Activated CD4-positive, alpha-beta T cell treated with anti-CD3 and anti-CD28 coated beads for 24 hours (primary cell): ENCODE measurements at places on chromosomes 6 and 20.

DNA sequence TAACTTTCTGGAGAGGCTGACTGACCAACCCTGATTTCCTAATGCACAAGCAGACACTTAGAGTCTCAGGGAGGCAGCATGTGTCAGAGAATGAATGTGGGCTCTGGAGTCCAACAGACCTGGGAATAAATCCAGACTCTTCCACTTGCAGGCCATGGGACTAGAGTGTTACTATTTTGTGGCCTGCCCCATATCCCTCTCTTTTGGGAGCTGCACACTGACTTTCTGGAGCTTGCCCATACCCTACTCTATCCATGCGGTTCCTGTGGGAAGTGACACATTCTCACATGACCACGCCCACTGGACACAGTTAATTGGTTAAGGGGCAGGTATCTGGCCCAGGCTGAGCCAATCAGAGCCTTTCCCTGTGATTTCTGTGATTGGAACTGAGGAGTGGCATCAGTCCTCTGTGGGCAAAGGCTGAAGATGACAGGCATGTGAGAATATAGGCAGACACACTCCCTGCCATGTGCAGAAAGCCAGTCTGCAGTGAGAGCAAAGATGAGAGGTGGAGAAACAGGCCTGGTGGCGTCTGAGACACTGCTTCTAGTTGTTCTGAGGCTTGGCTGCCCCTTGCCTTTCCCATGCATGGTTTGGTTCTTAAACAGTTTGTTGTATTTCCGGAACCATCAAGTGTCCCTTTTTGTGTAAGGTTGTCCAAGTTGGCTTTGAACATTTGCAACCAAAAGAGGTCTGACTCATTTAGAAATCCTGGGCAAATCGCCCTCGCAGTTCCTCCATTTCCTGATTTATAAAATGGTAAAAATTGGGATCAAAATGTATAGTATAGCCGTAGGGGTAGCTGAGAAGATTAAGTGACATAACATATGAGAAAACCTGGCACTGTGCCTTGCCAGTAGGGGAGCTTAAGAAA is 125.6 kb downstream of the CDC5L start:
- DNase-seq = no peak

DNA sequence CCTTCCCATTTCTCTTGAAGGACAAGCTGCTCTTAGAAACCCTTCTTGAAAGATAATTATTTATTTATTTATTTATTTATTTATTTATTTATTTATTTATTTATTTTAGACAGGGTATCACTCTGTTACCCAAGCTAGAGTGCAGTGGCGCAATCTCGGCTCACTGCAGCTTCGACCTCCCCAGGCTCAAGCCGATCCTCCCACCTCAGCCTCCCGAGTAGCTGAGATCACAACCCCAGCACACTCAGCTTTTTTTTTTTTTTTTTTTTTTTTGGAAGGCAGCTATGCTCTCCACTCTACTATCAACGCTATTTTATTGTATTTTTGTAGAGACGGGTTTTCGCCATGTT is 1.2 kb upstream of the HEBP2 start:
- no peak for DNase-seq

GRCh38 chr6:84696166-84696565 is 68.2 kb downstream of the TBX18 start:
- no peak for DNase-seq

- no peak for DNase-seq
Observed at GRCh38 chr6:124599656-124600055, 362.6 kb upstream of the RNF217 start.

DNA sequence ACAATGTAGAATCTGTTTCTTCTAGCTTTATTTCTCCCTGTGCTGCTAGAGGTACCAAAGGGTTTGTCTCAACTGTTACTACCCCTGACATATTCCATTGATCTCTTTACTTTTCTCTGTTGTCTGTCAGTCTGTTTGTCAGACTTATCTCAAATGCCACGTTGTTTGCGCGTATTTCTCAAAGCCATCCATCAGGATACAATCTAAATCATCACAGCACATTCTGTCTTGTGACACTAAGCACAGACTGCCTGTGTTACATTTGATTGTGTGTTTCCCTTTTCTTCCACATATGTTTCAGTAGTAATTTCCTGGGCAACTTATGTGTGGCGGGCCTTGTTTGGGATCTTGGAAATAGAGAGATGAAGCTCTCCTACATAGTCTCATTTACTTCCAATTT is 30.2 kb upstream of the SERINC3 start:
- no peak for DNase-seq

DNA sequence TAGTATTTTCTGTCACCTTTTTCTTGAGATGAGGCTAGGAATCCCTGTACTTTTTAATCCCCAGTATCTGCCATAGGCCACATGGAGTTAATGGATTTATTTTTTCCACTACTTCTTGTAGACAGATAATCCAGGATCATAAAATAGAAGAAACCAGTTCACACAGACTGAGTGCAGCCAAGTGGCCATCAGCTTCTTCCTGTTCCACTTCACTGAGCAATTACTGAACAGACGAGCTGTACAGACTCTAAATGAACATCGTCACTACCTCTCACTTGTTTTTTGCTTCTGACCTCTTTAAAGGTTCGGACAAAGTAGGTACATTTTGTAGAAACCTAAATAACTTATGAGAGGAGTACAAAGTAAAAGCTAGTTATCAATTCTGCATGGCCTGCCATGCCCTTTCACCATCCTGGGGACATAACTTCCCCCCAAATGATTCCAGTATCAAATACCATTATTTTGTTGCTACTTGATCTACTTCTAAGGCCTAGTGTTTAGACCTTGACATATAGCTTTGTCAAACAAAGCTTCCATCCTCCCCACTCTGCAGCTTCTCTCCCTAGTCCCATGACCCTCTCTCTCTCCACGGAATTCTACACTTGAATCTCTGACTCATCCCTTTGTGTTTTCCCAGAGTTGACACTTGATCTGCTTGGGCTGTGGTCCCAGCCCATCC is 34.4 kb upstream of the ARHGAP18 start:
- DNase-seq = no peak

DNA sequence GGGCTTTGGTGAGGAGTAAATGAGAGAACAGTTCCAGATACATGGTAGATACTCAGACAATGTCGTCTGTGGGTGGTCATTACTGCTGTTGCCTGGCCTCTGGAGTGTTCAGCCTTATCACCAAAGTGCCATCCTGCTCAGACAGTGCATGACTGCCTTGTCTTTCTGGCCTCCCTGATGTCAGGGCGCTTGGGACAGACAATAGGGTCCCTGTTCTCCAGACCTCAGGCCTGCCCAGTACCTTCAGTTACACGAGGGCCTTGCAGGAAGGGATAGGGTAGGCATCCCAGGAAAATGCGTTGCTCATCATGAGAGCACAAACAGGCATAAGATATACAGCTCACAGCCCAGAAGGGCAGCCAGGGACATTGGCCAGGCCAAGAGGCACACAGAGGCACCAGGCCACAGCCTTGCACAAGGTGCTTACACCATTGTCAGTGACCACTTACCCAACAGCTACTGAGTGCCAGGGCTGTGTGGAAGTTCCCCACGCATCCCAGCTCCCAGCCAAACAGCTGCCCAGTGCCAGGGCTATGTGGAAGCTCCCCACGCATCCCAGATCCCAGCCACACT is 27.4 kb downstream of the BPIFB1 start:
- no peak for DNase-seq
